Muscle of back (tissue), 13 donors: ENCODE measurements at places on chromosomes 7 and 10. TPM values are rescaled to one million over a fixed set of nuclear protein-coding genes. Genes with fewer than 3 reads are reported as not detected.
A peak's percentile ranks its signal among the peaks of the same experiment; 100 is the strongest.

SCRN1 gene
- 37.0 TPM for polyA plus RNA-seq

GPNMB gene
- polyA plus RNA-seq, result 41.9 TPM

GPR26 gene
- not detected for polyA plus RNA-seq

PRSS37 gene
- not detected for polyA plus RNA-seq

FZD8 gene
- polyA plus RNA-seq, result 31.0 TPM

DPP6 gene
- 5.8 TPM for polyA plus RNA-seq

- DNase-seq, result peak; percentile 69
Measured at GRCh38 chr10:119416855-119417254, 125.7 kb downstream of the RGS10 start.

DNA sequence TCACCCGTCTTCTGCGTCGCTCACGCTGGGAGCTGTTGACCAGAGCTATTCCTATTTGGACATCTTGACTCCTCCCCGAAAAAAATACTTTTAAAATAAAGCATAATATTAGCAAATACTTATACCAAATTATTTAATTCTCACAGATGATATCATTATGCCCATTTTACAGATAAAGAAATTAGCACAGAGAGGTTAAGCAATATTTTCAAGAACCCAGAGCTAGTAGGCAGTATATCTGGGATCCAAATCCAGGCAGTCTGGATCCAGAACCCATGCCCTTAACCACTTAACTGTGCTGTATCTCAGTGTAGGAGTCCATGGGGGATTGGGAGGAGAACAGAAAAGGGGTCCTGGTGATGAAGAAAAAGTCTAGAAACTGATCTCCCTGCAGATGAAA is 6.1 kb downstream of the IQUB start:
- DNase-seq, result no peak

GRCh38 chr7:26891400-26892350 is 27.3 kb upstream of the SKAP2 start:
- no peak for DNase-seq

GRCh38 chr10:108598831-108599230 is 1324.5 kb downstream of the XPNPEP1 start:
- no peak for DNase-seq

GRCh38 chr7:91373111-91373800 is 109.0 kb downstream of the FZD1 start:
- no peak for DNase-seq

DNA sequence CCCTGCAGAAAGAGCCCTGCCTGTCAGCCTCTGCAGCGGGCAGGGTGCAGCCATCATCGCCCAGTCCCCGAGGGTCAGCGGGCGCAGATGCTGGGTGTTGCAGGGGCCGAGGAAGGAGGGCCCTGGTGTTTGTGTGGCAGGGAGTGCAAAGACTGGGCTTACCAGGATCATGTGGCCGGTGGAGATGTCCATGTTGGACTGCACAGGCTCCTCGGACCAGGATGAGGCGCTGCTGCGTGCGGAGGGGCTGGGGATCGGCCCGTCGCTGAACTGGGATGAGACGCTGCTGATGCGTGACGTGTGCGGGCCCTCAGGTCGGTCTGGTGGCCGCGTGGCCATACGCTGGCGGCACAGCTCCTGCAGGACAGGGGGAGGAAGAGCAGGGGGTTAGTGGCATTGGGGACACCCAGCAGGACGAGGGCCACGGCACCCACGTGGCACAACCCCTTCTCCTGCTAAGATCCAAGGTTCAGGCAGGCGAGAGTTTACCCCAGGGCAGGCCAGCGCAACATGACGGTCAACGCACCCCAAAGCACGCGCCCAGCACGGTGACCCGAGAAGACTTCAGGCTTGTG is 319.5 kb downstream of the DNAJB6 start:
- no peak for DNase-seq

DNA sequence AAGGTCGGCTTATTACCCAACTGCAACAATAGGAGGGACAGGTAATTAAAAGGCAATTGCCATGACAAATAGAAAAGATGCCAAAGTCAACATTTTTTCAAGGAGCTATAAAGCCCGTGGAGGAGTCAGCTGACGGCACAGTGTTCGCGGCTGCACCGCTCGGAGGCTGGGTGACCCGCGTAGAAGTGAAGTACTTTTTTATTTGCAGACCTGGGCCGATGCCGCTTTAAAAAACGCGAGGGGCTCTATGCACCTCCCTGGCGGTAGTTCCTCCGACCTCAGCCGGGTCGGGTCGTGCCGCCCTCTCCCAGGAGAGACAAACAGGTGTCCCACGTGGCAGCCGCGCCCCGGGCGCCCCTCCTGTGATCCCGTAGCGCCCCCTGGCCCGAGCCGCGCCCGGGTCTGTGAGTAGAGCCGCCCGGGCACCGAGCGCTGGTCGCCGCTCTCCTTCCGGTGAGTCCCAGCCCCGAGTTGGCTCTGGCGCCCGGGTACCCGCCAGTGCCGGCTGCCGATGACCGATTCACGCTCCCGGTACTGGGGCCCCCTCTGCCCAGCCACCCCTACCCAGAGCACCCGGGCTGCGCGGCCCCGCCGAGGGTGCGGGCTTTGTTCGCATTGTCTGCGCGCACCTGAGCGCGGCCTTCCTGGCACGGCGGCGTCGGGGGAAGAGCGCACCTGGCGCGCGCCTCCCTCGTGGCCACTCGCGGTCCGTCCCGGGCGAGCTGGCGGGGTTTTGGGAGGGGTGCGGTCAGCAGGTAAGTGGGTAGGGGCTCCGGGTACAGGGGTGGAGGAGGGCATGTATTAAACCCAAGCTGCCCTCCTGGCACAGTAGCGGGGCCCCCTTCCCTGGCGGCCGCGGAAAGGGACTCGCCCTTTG is at the start of gene VWA2:
Gene VWA2, plus strand, starts transcription at position 138 of the 877 bp plus-strand sequence. CDS start 9,460 bp downstream, outside the sequence.
- no peak for DNase-seq

DNA sequence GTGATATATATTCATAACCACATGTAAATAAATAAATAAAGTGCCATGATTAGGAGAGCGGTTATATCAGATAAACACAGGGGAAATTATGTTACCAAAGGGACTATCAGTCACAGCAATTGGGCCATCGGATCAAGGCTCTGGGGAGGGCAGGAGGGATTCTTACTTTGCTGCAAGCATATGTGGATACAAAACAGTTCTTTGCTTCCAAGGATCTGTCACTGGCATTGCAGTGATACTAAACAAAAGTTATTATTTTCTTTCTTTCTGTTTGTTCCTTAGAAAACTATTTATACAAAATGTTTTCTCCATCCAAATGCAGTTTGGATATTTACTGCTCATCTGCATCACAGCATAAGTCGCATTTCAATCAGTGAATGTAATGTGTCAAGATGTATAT is 188.4 kb upstream of the MGMT start:
- peak; percentile 90 for DNase-seq

GRCh38 chr7:128434413-128435326 is 21.0 kb upstream of the HILPDA start:
- DNase-seq, result no peak

DNA sequence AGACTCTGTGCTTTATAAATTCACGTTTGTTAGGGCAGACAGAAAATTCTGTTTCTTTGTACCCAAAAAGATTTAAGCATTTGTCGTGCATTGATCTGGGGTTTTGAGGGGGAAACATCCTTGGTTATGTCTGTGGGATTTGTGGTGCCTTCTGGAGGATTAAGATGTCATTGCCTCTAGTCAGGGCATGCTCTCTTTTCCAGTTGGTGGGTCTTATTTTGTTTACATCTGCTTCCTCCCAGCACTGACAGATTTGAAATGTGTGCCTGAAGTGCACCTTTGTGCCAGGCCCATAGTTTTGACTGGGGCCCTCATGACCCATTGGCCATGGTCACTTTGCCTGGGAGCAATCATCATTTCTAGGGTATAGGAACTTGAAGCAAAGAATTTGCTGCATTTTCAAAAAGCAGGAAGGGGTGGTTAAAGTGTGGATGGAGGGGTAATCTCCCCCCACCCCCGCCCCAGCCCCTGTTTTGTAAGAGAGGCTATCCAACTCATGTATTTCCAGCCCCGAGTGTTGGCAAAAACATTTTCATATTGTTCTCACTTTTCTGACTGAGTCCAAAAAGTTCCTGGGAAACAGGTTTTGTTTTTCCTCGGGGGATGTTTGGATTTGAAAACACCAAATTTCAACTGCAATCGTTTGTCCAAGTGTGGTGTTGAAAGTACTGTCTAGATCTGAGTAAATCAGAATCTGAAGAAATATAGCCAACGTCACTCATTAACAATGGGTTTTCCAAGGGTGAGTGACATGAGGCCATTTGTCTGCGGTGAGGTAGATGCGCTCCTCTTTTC is 388.2 kb upstream of the GALNT17 start:
- DNase-seq, result no peak
